ENCODE measurements at places on chromosomes 4 and X.
A peak's percentile ranks its signal among the peaks of the same experiment; 100 is the strongest.

GRCh38 chr4:64477127-64477526 lies 67.9 kb upstream of the TECRL start:
- no peak for DNase-seq

DNA sequence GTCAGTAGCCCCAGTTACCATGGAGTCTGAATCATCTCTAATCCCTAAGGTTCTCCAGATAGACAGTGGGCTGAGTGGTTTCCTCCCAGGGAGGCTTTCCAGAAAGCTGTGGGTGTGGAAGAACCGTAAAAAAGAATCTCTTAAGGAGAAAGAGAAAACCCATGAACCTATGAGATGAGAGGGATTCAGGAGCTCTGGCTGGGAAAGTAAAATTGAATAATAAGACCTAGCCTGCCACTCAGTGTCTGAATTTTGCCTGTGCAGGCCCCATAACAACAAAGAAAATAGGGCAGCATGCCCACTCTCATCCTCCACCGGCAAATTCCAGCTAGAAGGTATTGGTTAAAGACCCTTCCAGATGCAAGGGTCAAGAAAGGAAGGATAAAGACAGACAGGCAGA lies 16.9 kb downstream of the AWAT2 start:
- DNase-seq = no peak

DNA sequence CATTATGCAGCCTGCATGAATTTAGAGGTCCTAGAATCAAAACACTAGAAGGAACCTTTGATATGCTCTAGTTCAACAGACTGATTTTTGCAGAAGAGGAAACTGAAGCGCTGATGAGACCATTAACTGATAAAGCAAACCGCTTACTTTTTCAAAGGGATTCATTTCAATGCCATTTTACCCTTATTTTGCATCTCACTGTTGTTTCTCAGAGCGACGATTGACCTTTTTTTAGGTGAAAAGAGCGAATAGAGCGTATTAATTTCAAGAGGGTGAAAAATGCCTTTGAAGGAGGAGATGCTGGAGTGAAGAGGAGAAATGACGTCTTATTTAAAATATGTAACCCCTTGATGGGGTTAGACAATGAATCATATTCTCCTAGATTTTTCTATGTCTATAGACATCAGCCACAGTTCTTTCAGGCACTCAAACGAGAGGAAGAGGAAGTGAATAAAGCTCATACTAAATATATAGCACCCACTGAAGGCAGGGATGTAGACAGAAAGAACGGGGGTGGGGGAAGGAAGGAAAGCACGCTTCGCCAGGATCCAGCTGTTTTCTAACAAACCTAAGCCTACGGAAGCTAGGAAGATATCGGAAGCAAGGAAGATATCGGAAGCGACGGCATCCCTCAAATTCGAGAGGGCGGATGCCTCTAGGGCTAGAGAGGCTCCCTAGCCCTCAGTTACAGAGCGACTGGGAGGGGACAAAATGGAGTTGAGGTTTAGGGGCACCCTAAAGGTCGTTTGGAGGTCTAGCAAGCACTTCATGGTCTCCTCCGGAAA lies 848 bp downstream of the ACSL4 start:
- peak; percentile 1 for DNase-seq

- no peak for DNase-seq
These were observed 102.4 kb upstream of the VCX2 start for GRCh38 chrX:8273451-8273895.

DNA sequence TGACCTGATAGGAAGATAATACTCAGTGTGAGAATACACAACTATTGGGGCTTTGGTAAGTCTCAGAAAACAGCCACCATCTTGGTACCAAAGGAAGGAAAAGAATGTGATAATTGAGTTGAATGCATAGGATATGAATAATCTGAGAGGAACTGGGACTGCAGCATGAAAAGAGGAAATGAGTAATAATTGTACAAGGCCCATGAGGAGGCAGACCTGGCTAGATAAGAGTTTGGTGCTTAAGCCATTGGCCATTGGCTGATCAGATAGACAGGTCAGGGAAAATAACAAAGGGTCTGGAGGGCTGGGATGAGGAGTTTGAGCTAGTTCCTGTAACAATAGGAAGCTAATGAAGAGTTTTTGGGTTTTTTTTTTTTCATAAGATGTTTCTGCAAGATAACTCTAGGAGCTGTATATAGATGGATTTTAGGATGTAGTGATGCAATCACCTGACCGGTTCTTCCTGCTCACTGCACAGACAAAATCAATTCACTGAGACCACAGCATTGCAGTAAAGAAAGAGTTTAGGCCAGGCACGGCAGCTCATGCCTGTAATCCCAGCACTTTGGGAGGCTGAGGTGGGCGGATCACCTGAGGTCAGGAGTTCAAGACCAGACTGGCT lies 5.3 kb upstream of the TRMT2B start:
- DNase-seq = no peak

- no peak for DNase-seq
These were observed 645.3 kb downstream of the TLL1 start for GRCh38 chr4:166518315-166518714.

- no peak for DNase-seq
These were observed 279.8 kb upstream of the BOD1L1 start for GRCh38 chr4:13907255-13907751.

DNA sequence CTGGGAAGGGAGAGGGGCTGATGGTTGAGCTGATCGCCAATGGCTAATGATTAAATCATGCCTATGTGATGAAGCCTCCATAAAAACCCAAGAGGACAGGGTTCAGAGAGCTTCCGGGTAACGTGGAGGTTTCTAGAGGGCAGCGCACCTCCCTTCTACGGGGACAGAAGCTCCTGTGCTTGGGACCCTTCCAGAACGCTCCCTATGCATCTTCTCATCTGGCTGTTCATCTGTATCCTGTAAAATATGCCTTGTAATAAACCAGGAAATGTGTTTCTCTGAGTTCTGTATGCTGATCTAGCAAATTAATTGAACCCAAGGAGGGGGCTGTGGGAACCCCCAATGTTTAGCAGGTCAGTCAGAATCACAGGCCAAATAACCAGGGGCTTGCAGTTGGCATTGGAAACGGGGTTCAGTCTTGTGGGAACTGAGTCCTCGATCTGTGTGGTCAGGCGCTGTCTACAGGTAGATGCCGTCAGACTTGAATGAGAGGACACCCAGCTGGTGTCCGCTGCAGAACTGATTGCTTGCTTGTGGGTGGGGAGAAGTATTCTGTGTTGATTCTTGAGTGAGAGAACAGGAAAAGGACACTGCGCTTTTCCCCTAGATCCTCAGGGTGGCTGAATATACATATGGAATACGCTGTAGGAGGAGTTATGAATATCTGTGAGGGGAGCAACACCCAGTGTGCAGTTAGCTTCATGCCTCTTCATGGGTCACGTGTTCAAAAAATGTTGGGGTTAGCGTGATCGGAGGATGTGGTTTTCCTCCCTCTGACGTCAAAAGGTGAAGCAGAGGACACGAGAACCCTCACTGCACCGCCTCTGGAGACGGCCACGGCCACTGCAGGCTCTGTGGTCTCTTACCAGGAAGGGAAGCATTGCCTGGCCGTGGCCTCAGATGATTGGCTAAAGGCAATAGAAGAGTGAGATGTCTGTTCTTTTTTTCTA lies 29.2 kb downstream of the HTT-AS start:
- DNase-seq = peak; percentile 41

GRCh38 chrX:18938710-18939109 lies 45.2 kb downstream of the PHKA2 start:
- DNase-seq = no peak

DNA sequence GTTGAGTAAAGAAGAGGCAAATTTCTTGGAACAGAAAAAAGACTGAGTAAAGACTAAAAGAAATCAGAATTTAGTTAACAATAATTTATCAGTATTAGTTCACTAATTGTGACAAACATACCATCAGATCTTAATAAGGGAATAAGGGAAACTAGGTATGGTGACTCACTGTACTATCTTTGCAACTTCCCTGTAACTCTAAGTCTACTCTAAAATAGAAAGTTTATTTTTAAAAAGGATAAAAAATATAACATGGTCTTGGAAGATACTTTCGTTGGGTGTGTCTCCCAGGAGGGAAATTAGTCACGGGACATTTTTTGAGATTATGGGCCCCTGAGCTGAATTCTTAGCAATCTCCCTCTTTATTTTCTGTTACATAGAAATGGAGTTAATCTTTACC lies 97.3 kb downstream of the EMCN start:
- DNase-seq = no peak

DNA sequence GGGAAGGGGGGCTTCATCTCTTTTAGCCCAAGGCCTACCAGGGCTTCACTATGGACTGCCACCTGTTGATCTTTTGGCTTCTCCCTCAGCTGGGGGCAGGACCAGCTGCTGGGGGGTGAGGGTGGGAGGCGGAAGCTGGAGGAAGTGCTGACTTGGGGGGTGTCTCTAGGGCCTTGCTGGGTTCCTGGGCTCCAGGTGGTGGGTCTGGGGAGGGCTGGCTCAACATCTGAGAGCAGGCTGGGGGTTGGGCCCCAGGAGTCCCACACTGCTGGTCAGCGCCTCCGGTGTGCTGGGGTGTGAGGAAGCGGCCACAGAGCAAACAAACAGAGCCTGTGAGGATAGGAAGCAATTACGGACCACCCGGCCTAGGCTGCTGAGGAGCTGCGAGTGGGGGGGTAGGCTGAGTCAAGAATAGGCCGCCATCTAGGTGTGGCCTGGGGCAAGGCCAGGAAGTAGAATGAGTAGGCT lies 85.7 kb downstream of the EFNB1 start:
- no peak for DNase-seq

GRCh38 chr4:128345650-128346049 lies 58.0 kb upstream of the PGRMC2 start:
- no peak for DNase-seq

- DNase-seq = no peak
These were observed 19.8 kb upstream of the MANBA start for GRCh38 chr4:102780476-102781144.

DNA sequence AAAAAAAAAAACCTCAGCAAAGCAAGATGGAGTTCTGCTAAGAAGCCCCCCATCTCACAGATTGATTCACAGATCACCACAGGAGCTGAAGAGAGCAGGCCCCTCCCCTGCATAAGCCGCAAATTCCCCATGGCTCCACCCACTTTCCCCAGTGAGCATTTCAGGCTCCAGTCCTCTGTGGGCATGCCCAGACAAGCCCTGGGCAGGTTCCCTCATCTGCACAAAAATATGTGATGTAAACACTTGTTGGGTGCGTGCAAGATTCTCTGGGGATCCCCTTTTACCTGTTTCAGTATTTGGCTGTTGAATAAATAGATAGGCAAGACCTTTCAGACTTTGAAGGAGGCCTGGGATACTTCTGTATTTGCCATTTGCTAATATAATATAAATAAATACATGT lies 514.3 kb downstream of the PCDH7 start:
- no peak for DNase-seq

GRCh38 chr4:102502543-102502818 lies 1.3 kb downstream of the NFKB1 start:
- DNase-seq = no peak

- DNase-seq = no peak
These were observed 58.3 kb upstream of the GUCY1A1 start for GRCh38 chr4:155608225-155608885.

- no peak for DNase-seq
These were observed 127.2 kb downstream of the FNIP2 start for GRCh38 chr4:158895797-158896576.

DNA sequence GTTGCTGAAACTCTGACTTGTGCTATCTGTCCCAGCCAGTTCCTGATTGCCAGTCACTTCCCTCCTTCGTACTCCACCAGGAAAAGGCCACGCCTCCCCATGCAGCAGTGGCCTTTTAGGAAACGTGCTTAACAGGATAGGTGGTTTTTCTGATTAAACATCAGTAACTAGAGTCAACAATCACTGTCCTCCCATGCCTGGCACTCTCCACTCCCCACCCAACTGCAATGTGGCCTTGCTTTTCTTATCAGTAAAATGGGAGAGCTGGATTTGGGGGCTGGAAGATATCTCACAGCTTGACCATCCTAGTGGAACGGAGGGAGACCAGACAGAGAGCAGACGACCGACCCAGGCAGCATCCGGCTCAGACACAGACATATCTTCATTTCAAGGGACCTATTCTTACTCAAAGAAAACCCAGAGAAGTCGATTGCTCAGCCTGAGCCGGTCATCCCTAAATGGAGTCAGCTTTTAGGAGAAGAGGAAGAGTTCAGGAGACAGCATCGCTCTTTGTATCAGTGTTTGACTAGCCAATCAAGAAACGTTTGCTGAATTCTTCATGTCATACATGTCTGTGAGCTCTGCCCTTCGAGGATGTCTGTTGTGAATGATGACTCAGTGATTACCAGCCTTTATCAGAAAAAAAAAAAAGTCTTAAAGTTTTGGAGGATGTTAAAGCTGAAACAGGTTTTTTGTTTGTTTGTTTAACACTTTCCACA lies 12.7 kb upstream of the UBA6 start:
- no peak for DNase-seq

- no peak for DNase-seq
These were observed 205.7 kb downstream of the AR start for GRCh38 chrX:67749536-67749935.

DNA sequence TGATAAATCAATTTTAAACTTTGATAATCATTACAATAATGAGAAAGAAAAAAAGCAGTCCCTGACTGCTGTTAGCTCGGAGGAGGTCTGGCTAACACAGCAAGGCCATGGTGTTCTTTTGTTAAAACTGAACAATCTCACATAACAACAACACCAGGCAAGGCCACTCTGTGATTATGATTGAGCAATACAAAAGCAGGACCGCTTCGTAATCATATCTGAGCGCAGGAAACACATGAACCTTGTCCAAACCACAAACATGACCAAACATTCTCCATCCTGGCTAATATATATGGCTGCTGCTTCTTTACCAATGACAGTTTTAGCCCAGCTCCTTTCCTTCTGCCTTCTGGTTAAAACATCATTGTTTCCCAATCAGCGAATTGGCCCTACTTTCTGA lies 76.8 kb upstream of the DDX53 start:
- no peak for DNase-seq

DNA sequence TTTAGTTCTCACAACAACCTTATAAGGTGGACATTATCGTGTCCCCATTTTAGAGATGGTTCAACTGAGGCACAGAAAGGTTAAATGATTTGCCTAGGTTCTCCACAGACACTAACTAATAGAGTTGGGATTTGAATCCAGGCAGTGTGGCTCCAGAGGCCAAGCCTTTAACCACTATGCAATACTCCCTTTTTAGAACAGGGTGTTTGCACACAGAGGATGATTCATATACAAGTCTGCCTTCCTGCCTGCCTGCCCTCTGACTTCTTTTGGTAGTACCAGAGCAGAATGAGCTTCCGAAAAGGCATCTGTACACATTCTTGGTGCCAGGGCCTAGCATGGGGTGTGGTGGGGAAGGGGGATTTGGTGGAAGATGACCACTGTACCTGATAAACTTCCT lies 150.8 kb upstream of the ARHGEF9 start:
- DNase-seq = no peak

DNA sequence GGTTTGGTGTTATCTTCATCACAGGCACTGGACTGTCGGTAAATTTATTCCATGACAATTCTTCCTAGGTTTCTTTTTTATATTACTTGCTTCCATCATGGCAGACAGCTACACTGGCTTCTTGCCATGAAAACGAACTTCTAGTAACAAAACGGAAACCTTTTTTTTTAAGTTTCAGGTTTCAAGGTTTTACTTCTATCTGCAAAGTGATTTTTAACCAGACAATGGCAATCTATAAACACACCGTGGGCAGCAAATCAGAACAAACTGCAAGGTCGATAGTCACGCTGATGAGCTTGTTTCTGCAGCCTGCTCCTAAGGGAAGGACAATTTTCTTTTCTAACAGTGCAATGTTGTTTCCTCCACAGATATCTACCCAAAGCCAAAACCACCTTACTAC lies 29.9 kb downstream of the XG start:
- no peak for DNase-seq

- no peak for DNase-seq
These were observed 876 bp downstream of the KLHL2 start for GRCh38 chr4:165208221-165208652.

All from stimulated activated CD8-positive, alpha-beta memory T cell treated with anti-CD3 and anti-CD28 coated beads, Interleukin-4, amount 100 ng/mL, for 1 hour (primary cell).